NCI-H748 treated with DMSO at 0.1 percent for 48 hours (cell line): ENCODE measurements at places on chromosomes 1 and 21.

DNA sequence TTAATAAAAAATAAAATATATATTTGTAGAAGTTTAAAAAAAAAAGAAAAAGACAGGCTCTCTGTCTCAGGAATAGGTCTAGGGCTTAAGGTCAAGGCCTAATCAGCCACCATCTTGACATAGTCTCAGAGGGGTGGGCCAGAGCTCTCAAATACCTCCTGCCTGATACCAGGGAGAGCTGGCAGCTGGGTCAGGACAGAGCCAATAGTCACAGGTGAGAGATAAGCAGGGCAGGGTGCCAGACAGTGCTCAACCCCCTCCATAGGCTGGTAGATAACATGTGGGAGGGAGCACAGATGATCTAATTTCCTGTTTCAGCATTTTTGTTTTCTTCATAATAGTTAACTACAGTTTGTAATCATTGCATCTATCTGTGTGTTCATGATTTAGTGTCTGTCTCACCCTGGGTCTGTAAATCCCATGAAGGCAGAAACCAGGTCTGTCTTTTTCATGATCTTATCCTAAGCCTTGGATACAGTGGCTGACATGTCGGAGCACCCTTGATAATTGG, 152.0 kb upstream of the GRIK3 start:
- DNase-seq: no peak

GRCh38 chr1:159005676-159006075, 4.0 kb upstream of the IFI16 start:
- no peak for DNase-seq

DNA sequence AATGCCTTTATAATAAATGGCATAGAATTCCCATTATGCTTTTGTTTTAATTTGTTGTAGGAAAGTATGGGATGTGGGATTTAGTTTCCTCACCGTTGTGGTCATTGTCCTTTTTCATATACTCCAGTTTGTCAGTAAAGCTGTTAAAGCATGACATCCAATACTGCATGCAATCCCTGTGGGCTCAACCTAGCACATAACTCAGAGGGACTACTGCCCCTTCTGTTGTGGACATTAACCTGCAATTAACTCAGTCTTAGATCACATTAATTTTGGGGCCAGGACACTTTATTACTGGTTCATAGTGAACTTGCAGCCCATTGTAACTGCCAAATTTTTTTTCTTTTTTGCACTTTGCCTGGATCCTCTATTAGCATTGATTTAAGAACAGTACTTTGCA, 112.5 kb downstream of the DNM3 start:
- no peak for DNase-seq

GRCh38 chr1:78101514-78101913, 55.7 kb downstream of the GIPC2 start:
- no peak for DNase-seq

GRCh38 chr1:235511470-235512240, 7.4 kb upstream of the B3GALNT2 start:
- no peak for DNase-seq

DNA sequence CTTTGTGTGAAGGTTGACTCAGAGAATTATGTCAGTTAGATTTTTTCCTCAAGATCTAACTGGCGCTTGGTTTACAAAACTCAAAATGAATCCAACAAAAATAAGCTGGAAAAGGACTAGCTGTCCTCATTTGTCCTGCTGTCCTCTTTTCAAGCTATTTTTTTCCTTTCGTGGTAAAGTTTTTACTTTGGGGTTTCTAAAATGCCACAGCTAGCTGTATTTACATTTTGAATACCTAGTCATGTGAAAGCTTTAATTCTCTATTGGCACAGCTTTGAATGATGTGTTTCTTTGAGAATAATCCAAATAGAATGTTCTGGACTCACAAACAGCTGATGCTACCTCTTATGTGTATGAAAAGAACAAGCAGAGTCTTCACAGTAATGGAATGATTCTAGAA, 673.6 kb upstream of the NR5A2 start:
- no peak for DNase-seq

DNA sequence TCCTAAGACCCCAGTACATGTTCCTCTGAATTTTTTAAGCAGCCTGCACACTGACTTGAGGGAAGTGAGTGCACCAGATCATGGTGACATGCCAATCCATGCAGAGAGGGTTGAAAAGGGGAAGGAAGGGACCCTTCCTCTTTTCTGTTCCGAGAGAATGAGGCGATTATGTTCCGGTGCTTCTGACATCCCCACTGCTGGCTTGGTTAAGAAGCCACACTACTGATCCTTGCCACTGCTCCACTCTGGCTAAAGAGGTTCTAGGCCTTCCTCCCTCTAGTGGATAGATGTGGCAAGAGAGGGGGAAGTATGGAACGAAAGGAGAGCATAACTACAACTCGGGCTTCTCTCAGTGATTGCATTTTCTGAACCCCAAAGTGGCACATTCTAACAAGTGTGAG, 1.8 kb upstream of the CYB5R1 start:
- DNase-seq: peak; percentile 7

- no peak for DNase-seq
Observed at GRCh38 chr1:223355699-223356098, 8.3 kb downstream of the SUSD4 start.

- peak; percentile 100 for DNase-seq
Observed at GRCh38 chr1:43227143-43227764, 42.5 kb upstream of the TMEM125 start.

- DNase-seq: no peak
Observed at GRCh38 chr1:202568826-202569225, 141.4 kb downstream of the SYT2 start.

DNA sequence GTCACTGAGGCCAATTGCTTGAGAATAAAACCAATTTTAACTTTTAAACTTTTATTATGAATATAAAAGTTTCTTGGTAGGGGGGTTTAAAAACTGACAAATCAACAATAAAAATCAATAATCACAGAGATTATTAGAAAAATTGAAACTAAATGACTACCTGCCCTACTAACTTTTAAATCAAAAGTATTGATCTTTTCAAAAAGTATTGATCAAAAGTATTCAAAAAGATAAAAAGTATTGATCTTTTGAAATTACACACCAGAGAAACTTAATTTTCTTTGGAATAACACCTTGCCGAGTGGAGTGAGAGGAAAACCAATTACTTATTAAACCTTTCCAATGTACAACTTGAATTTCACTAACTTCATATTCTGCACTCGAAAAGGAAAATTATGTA, 2.2 kb downstream of the SLC30A1 start:
- no peak for DNase-seq

DNA sequence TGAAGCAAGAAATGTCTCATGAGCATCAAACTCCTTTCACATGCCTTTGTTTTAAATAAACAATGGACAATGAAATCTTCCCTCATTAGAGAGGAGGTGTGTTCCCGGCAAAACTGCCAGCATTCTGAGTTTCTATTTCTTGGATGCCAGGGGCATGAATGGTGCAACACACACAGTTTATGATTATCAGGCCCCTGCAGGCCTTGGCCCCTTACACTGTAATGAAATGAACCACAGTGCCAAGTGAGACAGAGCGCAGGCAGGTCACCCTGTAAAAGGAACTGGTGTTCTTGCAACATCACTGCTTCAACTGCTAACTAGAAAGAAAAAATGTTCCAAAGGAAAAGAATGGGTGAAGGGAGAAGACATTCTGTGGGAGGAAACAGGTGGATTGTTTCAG, 3.8 kb upstream of the PIGC start:
- no peak for DNase-seq

GRCh38 chr1:50611675-50612074, 188.4 kb upstream of the DMRTA2 start:
- DNase-seq: no peak

DNA sequence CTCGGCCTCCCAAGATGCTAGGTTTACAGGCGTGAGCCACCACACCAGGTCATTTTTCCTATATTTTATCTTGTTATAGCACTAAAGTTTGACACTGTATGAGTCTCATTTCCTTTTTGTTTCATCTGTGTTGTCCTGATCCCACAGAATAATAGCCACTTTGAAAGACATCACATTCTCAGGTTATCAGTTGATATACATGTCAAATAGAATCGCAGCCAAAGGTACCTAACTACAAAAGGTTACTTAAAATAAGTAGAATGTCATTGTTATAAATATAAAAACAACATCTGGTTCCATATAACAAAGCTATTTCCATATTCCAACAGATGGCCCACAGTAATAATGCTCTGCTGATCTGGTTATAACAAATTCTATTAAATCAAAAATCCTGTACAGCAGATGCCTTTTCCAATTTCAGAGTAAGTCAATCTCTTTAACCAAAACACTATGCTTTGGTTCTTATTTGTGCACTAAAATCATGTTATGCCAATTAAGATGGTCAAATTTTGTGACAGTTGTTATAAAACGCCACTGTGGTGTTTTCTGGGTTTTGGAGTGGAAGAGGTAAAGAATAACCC, 6.0 kb downstream of the FOXJ3 start:
- no peak for DNase-seq

- DNase-seq: no peak
Observed at GRCh38 chr1:78141531-78142231, 95.9 kb downstream of the GIPC2 start.

GRCh38 chr1:7462617-7463016, 308.5 kb upstream of the VAMP3 start:
- DNase-seq: no peak

DNA sequence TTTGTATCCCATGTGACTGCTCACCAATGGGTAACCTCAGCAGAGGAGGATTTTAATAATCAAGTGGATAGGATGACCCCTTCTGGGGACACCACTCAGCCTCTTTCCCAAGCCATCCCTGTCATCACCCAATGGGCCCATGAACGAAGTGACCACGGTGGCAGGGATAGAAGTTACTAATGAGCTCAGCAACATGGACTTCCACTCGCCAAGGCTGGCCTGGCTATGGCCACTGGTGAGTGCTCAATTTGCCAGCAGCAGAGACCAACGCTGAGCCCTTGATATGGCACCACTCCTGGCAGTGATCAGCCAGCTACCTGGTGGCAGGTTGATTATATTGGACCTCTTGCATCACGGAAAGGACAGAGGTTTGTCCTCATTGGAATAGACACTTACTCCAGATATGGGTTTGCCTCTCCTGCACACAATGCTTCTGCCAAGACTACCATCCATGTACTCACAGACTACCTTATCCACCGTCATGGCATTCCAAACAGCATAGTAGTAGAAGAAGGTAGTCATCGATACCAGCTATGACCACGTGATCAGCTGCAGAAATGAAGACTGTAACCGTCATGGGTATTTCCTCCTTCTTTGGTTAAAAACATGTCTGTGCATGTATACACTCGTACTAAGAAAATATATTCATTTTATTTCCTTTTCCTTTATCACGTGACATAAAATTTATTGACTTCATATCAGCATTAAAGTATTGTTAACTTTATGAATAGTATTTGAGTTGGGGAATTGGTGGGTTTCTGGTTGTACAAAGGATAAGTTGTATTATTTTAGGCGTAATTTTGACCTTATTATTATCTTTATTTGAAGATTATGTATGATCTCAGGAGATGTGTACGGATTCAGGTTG, 562.6 kb downstream of the PTPRU start:
- DNase-seq: no peak

GRCh38 chr1:844472-845026, 79.2 kb upstream of the SAMD11 start:
- no peak for DNase-seq

DNA sequence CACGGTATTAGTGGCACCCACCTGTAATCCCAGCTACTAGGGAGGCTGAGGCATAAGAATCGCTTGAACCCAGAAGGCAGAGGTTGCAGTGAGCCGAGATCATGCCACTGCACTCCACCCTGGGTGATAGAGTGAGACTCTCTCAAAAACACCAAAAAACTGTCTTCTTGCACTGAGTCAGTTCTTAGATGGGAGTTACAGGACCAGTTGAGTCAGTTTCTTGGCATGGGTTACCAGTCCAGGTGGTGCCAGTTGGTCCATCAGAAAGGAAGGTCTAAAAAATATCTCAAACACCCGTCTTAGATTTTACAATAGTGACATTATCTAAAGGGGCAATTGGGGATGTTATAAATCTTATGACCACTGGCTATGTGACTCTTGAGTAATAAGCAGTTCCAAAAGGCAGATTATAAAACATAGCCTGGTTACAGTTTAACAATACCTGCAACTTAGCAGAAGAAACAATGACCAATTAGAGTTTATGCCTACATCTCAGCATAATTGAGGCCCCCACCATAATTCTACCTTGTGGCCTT, 206.9 kb upstream of the FGGY start:
- DNase-seq: no peak

DNA sequence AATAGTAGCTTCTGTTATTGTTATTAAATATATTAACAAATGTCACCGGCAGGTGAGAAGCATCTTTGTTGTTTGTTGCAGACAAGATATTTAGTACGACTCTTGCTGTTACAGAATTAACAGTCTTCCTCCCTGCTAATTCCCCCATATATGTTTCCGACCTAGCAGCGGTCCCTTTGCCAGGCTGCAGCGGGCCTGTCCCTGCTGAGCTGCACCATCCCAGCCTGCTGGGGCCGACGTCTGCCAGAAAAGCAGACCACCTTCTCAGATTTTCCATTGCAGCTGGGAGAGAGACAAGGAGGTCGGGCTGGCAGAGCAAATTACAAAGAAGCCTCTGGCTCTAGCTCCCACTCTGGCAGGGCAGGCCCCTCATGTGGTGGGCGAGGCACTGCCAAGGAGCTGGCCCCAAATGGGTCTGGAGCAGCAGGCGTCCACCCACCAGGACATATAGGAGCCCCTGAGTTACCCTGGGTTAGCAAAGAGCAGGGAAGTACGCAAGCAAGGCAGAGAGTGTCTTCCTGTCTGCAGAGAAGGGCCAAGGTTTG, 142.7 kb downstream of the FOXD2 start:
- no peak for DNase-seq

GRCh38 chr1:117685936-117686806, 80.3 kb downstream of the TENT5C start:
- DNase-seq: no peak

GRCh38 chr21:42865776-42866160, 13.6 kb downstream of the WDR4 start:
- no peak for DNase-seq

GRCh38 chr1:205162301-205162700, 40.5 kb upstream of the RBBP5 start:
- no peak for DNase-seq

GRCh38 chr21:41778930-41779600, 12.2 kb upstream of the RIPK4 start:
- DNase-seq: peak; percentile 55

DNA sequence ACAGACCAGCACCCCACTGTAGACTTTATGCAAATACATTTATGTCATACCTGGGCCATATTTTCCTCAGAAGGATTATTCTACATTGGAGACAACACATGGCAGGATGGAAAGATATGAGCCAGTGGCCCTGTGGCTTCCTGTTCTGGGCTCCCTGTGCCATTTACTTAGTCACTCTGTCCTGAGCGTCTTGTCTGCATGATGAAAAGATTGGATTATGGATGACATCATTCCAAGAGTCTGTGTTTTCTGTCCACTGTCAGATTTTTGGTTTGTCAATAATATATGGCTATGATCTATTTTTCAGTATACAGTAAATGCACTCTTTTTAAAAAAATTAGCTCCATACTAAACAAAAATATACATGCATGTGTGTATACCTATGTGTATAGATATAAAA, 30.8 kb downstream of the IGSF5 start:
- DNase-seq: no peak
